Thoracic aorta (tissue), 2 donors: ENCODE measurements at places on chromosomes 7 and 10. TPM values are rescaled to one million over a fixed set of nuclear protein-coding genes. Genes with fewer than 3 reads are reported as not detected.

The DOCK4 gene
- 71.5 TPM for total RNA-seq

The ADAM12 gene
- total RNA-seq = 0.27 TPM

The ASB10 gene
- not detected for total RNA-seq

DNA sequence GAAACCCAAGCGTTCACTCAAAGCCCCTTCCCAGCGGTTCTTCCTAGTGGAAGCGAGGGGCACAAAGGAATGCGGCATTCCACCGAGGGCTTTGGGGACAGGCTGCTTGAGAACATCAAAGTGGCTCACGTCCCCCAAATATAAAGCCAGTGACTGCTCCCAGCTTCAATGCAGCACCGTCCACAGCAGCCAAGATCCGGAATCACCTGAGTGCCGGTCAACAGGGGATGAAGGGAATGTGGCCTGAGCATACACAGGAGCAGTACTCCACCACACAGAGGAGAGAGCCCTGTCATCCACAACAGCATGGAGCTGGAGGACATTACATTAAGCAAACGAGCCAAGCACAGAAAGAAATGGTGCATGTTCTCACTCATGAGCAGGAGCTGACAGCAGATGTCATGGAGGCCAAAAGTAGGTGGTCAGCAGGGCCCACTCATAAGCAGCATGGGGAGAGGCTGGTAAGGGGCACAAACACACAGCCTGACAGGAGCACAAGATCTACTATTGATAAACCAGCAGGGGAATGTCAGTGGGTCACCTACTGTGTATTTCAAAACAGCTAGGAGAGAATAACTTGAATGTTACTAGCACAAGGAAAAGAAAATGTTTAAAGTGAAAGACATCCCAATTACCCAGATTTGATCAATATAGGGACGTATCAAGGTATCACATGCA lies 79.5 kb downstream of the DIP2C start:
- DNase-seq = no peak
- H3K27me3 ChIP-seq = no peaks in the 10 kb centered on the region
- no peaks in the 10 kb centered on the region for H3K36me3 ChIP-seq
- H3K4me3 ChIP-seq = no peak overlapping the region
- no peak overlapping the region for H3K27ac ChIP-seq

DNA sequence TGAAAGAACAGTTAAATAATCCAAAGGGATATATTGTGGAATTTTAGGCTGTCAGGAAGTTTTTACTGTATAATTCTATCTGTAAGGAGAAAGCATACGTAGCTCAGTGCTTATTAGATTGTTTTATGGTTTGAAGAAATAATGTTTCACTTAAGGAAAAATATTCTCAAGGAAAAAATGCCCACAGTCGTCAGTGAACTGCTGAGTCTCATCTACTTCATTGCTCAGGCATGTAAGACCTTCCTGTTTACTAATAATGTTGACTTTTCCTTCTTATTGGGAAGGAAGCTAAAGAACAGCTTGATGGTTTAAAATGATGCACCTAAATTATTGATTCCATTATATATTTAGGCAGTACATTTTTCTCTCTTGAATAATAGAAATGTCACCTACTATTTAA lies 304.2 kb downstream of the SDK1 start:
- no peaks in the 10 kb centered on the region for H3K36me3 ChIP-seq
- no peak for DNase-seq
- H3K4me1 ChIP-seq = peaks cover 5% of the 10 kb centered on the region
- H3K27ac ChIP-seq = no peak overlapping the region

DNA sequence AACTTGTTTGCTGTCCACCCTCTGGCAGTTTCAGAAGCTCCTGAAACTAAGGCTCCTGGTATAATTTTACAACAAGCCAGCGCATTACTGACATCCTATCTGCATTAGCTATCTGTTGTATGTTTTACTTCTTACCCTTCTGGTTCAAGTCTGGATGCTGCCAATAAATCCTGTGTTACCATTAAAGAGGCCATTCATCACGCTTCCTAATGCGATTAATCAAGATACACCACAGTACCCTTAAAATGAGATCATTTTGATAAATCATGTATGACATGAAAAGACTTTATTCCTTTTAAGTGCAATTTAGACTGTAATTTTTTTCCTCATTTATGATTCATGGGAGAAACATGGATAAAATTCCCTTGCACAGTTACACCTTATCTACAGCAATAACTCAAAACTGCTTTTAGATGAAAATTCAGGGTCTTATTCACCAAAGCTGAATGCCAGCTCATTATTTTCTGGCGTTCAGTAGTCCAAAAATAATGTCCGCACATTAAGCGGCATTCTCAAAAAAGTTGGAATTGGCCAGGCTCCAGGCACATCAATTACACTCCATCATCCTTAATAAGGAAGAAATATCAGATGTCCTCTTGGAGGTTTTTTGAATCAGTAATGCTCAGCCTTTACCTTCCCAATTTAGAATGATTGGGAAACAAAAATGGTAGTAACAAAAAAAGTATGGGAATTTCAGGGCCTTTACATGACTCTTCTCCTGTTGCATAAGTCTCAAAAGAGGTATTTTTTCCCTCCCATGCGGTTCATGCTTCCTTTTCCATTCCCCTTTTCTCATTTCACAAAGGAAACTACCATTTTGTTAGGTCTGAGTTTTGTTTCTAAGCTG lies 878.5 kb downstream of the LRMDA start:
- peaks cover 42% of the 10 kb centered on the region for H3K4me1 ChIP-seq
- peak overlapping the region; percentile 77 for H3K27ac ChIP-seq
- H3K27me3 ChIP-seq = no peaks in the 10 kb centered on the region
- no peak overlapping the region for H3K4me3 ChIP-seq
- H3K36me3 ChIP-seq = no peaks in the 10 kb centered on the region

DNA sequence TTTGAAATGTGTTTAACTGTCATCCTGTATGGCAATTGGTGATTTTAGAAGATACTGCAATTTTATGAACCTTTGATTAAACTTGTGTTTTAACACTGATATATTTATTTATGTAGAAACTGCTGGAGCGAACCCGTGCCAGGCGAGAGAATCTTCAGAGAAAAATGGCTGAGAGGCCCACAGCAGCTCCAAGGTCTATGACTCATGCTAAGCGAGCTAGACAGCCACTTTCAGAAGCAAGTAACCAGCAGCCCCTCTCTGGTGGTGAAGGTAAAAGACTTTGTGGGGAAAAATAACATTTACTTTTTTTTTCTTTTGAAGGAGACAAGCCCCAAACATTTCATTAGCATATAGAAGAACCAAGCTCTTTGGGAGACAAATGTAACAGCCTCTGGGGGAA lies 6.5 kb downstream of the ANLN start:
- DNase-seq = no peak
- no peak overlapping the region for H3K27ac ChIP-seq
- no peaks in the 10 kb centered on the region for H3K27me3 ChIP-seq
- H3K4me1 ChIP-seq = no peaks in the 10 kb centered on the region

DNA sequence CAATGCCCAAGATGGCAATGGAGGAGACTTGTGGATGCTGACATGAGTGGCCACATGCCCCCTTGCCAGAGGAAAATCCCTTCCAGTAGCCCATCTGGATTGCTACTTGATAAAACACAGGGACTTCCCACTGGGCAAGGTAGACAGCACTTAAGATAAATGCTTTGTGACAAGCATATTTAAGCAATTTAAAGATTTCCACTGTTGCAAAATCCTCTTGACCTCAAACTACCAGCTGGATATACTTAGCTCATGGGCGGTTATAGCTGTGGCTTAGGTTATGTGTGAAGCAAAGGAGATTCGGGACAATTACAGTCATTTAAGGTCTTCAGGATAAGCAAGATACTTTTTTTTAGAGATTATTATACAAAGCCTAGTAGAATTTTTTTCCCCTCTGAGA lies 238.1 kb downstream of the BMPER start:
- no peak overlapping the region for H3K27ac ChIP-seq
- no peak for DNase-seq
- no peak overlapping the region for H3K4me3 ChIP-seq

DNA sequence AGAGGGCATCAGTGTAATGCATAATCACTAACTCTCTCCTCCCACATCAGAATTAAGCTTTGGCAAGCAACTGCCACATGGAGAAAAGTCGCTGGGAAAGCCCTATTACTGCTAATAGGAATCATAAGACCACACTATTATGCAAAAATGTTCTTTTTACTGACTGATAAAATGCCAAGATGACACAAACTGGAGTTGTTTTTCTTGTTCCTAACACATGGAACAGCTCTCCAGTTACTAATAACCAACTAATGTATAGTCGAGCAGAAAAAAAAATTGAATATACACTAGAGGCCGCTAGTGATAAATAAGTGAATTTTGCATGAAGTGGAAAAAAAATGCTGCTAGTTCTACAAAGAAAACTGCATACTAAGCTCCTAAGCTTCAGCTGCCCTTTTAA lies 165.6 kb downstream of the TPK1 start:
- DNase-seq = no peak
- H3K36me3 ChIP-seq = no peaks in the 10 kb centered on the region
- H3K4me1 ChIP-seq = peaks cover 5% of the 10 kb centered on the region
- no peak overlapping the region for H3K4me3 ChIP-seq

GRCh38 chr10:90707657-90708056 lies 150.2 kb downstream of the HTR7 start:
- H3K4me3 ChIP-seq = no peak overlapping the region
- H3K36me3 ChIP-seq = no peaks in the 10 kb centered on the region
- no peak for DNase-seq
- no peak overlapping the region for H3K27ac ChIP-seq
- no peaks in the 10 kb centered on the region for H3K27me3 ChIP-seq

- peaks cover 14% of the 10 kb centered on the region for H3K4me1 ChIP-seq
- H3K27ac ChIP-seq = peak overlapping the region; percentile 86
- H3K36me3 ChIP-seq = no peaks in the 10 kb centered on the region
- no peaks in the 10 kb centered on the region for H3K27me3 ChIP-seq
Measured at GRCh38 chr10:63133821-63134557, 861 bp downstream of the NRBF2 start.

- H3K4me3 ChIP-seq = peak overlapping the region; percentile 34
- H3K4me1 ChIP-seq = peaks cover 5% of the 10 kb centered on the region
- DNase-seq = no peak
Measured at GRCh38 chr10:94076325-94076841, 82.7 kb downstream of the PLCE1 start.

- no peak overlapping the region for H3K4me3 ChIP-seq
- no peak for DNase-seq
- no peak overlapping the region for H3K27ac ChIP-seq
- H3K27me3 ChIP-seq = no peaks in the 10 kb centered on the region
Measured at GRCh38 chr10:117499248-117500105, 43.1 kb upstream of the EMX2 start.
